ENCODE measurements at places on chromosomes 5 and 9.
A peak's percentile ranks its signal among the peaks of the same experiment; 100 is the strongest.

- no peak for DNase-seq
Observed at GRCh38 chr5:39202597-39203274, 16.6 kb downstream of the FYB1 start.

- DNase-seq: no peak
Observed at GRCh38 chr5:156826150-156826549, 23.9 kb upstream of the PPP1R2B start.

DNA sequence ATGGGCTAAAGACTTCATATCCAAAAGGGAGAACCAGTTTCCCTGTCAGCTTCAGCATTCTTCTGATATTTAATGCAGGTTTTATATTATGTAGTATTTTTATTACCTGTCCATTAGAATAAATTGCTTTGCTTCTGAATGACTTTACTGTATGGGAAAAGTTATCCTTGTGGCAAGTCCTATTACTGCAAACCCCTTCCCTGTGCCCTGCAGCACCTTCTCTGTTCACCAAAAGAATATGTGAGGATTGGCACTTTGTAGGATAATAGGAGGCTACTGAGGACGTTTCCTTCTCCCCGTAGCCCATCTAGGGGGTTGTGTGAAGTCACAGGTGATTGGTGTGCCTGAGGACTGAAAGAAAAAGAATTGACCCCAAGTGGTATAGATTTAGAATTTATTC is 296.1 kb downstream of the KDM4C start:
- DNase-seq: no peak

DNA sequence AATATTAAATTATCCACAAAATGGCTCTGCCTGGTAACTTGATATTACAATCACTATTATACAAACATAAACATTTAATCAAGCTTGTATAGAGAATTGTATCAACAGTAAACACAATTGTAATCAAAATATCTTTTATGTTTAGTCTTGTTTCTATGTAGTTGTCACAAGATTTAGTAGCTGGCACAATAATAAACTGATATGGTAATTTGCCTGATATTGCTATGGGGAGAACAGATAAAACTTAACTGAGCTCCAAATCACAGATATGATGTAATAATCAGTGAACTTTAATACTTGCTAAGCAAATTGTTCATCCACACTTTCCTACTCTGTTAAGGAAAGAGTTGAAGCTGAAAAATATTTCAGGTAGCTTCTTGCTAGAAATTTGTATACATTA is 189.8 kb downstream of the MPDZ start:
- no peak for DNase-seq

DNA sequence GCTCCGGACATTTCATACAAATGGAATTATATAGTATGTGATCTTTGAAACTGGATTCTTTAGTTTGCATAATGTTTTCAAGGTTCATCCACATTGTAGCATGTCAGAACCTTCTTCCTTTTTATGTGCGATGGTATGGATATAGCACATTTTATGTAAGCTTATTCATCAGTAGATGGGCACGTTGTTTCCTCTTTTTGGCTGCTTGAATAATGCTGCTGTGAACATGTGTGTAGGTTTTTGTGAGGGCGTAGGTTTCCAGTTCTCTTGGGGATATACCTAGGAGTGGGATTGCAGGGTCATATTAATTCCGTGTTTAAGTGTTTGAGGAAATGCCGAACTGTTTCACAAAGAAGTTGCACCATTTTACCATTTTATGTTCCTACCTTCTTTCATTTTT is 187.8 kb downstream of the NR3C1 start:
- no peak for DNase-seq

DNA sequence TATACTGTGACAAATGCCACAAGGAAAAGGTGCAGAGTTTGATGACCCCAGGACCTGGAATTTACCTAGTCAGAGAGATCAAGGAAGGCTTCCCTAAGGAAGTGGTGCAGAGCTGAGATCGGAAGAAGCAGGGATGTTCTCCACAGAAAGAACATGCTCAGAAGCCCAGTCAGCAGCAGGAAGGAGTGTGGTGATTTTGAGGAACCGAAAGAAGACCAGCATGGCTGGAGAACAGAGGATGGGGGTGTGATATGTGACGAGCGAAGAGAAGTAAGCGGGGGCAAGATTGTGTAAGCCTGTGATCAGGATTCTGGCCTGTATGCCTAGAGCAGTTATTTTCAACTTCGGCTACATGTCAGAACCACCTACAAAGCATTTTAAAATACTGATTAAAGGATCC is 18.7 kb upstream of the PIK3R1 start:
- DNase-seq: no peak

DNA sequence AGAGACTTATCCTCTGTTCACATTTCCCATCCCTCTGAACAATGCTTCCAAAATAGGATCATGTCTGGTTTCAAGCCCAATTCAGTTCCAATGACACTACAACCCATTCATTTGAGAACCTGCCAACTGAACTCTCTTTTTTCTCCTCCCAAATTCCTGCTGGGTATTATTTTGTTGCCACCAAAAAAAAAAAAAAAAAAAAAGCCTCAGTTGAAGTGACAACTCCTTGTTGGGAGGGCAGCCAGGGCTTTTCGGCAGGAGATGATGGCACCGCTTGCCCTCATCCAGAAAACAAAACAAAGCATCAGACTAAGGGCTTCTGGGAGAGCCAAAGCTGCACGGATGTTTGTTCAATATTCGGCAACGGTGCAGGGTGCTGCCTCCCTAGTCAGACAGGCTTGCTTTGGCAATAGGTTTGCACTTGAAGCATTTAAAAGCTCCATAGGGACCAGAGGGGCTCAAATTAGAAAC is 30.6 kb upstream of the TRIM32 start:
- DNase-seq: no peak

- DNase-seq: no peak
Observed at GRCh38 chr5:132473019-132473531, 17.5 kb downstream of the IRF1 start.

DNA sequence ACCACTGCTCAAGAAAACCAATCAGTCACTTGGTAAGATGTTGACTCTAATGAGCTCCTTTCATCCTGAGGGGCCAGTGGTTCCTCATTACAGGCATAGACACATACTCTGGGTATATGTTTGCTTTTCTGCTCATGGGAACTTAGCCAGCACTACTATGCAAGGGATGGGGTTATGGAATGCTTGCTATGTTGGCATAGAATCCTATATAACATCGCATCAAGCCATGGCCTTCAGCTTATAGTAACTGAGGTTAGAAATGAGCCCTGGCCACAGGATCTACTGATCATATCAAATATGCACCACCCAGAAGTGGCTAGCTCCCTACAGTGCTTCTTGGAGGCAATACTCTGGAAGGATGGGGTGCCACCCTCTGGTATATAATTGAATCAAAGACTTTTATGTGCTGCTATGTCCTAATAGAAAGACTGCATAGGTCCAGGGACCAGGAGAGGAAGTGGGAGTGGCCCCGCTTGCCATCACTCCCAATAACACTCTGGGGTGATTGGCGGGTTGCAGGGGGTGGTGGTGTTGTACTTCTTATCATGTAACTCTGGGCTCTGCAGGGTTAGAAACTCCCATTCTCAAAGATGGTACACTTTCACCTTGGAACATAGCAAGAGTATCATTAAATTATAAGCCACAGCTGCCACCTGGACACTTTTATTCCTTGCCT is 70.3 kb downstream of the ZNF366 start:
- no peak for DNase-seq

DNA sequence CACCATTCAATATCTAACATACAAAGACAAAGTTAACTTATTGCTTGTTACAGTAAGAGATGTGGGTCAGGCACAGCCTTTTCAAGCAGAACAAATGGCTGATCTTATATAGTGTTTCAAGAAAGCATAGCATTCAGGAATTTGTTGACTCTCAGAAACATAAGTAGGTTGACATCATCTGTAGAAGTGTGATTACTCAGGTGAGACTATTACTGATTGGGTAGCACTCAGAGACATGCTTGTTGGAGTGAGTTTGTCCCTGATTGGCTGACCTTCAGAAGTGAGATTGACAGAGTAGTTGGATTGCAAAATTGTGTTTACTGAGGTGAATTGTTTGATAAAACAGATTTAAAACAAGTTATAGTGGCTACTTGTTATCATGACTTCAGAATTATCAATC is 30.7 kb upstream of the TNPO1 start:
- no peak for DNase-seq

GRCh38 chr5:69129413-69129812 is 35.6 kb downstream of the SLC30A5 start:
- no peak for DNase-seq

DNA sequence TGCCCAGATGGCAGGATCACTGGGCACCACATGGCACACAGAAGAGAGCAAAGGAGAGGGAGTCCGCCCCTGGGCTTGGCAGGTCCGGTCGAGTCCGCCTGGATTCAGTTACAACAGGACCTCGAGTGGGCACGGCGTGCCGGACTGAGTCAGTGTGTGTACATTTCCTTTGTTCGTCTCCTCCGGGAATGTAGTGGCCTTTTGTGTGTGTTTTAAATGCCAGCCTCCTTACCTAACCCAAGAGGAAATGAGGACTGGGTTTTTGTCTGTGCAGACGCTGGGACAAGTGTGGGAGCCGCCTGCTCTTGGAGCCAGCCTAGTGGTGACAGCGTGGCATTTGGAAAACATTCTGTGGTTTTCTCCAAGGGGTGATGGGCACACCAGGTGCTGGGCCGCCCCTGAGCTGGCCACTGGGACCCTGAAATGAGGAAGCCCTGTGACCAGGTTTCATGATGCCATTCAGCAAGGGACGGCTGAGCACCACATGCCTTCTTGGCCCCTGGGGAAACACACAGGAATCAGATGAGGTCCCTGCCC is 9.6 kb downstream of the NEK6 start:
- no peak for DNase-seq

DNA sequence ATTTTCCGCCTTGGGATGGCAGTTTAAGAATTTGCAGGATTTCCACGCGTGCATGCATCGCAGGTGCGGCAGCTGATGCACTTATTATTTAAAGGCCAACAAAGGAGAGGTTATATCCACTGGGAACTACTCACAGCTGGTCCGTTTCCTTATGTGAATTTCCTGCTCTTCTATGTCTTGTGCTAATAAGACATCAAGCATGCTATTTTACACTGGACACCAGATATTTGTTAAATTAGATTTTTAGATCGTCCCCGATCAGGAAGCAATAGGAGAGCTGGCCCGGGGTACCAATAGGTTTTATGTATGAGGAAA is 476 bp upstream of the DTWD2 start:
- DNase-seq: no peak

DNA sequence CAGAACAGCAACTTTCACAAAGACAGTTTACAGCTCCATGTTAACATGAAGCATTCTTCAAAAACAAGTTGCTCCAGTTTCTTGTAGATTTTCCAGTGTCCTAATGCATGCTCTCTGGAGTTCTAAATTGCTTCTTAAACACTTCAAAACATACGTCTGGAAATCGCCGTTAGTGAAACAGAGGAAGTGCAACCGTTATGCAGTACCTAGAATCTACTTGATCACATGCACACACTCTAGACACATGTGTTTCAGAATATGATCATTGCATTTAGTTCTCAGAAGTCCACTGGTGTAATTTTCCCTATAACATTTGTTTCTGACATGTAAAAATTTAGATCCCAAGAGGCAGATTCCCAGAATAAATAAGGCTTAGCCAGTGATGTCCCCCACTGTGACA is 41.1 kb upstream of the RUFY1 start:
- DNase-seq: no peak

DNA sequence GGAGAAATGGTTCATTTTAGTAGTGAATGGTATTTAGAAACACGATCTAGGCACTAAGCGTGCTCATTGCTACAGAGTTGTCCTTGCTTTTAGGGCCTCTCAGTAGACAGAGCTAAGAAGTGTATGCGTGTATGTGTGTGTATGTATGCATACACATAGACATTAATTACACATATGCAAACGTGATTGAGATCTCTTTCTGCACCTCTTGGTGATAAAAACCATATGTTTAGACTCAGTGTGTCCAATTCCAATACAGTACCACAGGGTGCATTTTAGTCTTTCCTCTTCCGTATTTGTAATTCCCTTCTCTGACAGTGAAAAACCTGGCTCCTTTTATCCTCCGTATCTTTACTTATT is 13.1 kb downstream of the TRIO start:
- no peak for DNase-seq

DNA sequence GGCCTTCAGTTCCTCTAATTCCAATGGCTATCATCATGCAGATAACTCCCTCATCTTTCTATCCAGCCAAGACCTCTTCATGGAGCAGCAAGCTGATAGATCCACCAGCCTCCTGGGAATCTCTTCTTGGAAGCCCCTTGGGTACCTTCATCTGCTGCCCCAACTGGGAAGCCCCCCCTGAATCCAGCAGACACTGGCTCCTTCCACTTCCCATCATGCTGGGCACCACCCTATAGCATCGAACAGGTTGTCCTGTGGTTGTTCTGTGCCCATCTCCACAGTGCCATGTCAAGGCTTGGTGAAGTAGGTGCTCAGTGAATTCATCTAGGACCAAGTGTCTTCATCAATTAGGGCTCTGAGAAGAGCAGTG is 410.4 kb upstream of the KLF4 start:
- DNase-seq: no peak

DNA sequence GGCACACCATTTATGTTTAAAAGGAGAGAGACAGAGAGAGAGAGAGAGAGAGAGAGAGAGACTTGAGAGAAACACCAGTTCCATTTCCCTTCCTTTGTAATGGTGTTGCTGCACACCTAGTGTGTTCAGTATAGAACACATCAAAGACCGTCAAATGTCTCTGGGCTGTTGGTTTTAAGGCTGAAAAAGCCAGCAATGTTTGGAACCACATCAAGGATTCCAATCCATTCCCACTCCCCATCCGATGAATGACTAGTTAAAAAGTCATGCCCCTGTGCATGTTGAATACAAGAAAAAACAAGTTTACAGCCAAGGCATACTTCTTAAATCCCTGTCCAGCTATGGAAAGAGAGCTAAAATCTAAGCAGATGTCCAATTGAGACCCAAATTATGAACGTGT is 83.0 kb upstream of the IFNE start:
- no peak for DNase-seq

GRCh38 chr5:179820483-179821297 is at the start of gene SQSTM1:
TSS of gene SQSTM1 (plus strand) at chr5:179820905. CDS start at chr5:179820937, 32 bp downstream.
- DNase-seq: peak; percentile 77

DNA sequence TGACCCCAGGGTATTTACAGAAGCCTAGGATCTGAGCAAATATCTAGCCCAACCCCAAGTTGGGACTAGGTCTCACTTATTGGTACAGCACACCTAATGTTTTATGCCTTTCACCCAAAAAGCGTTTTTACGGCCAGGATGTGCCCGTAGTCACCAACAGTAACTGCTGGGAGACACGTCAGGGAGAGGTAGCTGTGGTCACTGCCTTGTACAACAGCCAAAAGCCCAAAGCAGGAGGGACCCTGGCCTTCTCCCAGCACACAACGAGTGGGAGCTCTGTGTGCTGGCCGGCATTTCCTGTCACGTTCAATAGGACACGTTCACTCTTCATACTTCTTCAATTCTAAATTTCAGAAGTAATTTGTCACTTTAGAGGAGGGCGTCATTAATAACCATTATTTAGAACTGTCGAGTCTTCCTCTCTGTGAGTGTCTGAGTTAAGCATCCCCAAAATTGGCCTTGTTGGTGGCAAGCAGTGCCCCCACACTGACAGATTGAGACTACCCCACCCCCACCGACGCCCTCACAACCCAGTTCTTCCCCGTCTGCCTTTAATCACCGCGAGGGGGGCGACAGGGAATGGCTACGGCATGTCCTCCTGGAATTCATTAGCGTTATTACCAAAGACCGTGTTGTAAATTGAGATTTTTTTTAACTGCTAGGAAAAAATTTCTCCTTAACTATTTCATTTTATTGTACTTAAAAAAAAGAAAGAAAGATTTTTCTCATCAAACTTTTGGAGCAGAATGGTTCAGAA is 80.7 kb downstream of the MVB12B start:
- DNase-seq: no peak
